LoVo (cell line): ENCODE measurements at places on chromosomes 2 and 18.

GRCh38 chr2:100125626-100126025, 16.8 kb downstream of the AFF3 start:
- no peak for DNase-seq

DNA sequence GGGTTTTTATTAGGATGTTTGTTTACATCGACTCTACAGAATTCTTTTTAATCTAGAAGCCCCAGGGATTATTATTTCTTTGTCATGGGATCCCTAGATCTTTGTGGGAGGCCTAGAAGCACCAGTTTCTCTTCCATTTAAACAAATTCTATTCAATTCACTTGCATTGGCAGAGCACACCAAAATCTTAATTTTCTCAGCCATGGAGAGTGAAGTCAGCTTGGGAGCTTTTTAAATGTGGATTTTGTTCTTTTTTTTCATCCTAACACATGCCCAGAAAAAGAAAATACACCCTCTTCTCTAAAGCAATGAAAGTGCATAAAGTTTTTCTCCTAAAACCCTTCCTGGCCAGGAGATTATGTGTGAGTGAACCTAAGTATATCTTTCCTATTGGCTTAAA, 38.5 kb downstream of the CDCA7 start:
- DNase-seq = no peak

DNA sequence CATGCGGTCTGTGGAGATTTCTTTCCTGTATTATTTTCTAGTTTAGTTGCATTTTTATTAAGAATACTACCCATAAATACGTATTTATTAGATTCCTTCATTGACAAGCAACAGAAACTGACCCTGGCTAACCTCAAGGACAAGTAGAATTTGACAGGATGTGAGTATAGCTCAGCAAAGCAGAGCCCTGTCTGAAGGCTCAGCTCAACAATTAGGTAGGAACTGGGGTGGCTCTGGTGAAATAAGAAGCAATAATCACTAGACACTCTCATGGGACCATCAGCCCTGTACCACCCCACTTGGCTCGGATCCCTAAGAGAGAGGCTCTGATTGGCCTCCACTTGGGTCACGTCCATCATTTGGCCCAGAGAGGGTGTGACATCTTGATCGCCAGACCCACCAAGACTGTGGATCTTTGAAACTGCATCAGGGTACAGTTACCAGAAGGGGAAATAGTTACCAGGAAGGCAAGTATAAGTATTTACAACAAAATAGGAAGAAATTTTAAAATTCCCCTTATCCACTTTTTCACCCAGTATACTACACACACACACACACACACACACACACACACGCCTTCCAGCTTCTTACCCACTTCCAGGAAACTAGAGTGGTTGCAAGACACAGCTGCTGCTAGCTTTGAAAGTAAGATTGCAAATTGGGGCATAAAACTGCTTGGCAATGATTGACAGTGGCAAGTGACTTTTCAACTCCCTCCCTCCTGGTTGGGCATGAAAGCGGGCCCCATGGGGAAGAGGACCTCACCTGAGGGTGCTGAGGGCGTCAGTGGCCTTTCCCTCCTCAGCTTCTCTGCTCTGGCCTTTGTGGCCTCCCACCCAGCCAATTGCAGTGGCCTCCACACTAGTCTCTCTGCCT, 41.8 kb downstream of the KCTD18 start:
- DNase-seq = no peak

GRCh38 chr2:99648178-99648844, 158.5 kb upstream of the REV1 start:
- no peak for DNase-seq

DNA sequence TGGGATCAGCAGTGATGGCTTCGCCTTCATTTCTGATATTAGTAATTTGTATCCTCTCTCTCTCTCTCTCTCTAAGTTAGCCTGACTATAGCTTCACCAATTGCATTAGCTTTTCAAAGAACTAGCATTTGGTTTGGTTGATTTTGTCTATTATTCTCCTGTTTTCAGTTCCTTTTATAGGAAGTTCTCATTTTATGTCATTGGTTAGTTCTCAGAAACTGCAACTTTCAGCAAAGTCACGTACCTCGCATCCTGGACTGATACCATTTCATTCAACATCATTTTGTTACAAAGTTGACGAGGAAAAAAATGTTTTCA, 450.8 kb downstream of the EIPR1 start:
- DNase-seq = no peak

- no peak for DNase-seq
These were observed 292.4 kb upstream of the SETBP1 start for GRCh38 chr18:44388329-44388728.
